ENCODE measurements at places on chromosomes 2 and 18.

DNA sequence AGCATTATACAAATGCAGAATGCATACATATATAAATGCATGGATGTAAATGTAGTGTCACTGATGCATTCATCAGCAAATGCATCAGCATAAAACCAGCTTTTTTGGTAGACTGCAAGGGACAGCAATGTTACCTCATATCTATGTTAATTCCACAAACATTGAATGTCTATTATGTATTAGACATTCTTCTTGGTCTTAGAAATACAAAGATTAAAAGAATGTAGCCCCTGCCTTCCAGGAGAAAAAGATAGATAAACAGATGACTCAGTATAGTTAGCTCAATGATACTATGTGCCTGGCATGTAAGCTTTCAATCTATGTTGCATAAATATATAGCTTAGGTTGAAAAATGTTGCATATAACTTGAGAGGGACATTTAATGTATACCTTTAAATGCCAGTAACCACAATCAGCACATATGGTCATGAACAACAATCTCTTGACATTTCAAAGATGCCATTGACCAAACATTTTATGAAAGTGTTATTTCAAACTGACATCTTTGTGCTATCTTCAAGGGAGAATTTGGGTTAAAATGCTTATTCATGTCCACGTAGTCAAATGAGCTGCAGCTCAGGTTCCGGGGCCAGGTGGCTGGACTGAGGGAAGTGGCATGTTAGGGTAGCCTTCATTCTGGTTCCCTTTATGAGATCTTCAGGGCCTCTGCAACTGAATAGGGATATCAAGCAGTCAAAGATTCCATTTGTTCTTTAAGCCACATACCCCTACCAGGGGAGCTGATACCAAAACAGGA lies 45.2 kb upstream of the GCG start:
- no peak for DNase-seq

DNA sequence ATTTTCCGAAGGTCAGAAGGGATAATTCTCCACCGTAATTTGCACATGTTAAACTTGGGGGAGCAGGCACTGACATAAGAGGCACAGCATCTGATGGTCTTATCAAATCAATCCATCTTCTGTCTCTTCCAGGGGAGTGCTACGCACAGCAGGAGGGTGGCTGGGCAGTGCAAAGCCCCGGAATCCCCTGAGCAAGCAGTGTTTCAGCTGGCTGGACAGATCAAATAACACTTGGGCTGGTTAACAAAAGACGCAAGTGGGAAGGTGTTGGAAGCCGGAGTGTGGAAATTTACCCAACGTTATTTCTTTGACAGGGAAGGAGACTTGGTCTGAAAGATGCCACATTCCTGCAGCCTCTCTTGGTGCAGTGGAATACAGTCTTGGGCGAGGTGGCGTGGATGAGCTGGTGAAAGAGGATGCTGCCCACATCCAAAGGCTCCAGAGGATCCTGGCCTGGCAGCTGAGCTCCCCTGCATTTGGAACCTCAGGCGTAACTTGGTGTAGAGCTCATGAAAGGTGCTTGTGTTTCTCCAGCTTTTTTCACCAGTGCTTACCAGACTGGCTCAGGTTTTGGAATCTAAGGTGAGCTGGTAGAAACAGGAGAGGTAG lies 103.0 kb downstream of the MAPK4 start:
- no peak for DNase-seq

GRCh38 chr18:13574761-13575160 lies 151.6 kb downstream of the FAM210A start:
- DNase-seq, result no peak

DNA sequence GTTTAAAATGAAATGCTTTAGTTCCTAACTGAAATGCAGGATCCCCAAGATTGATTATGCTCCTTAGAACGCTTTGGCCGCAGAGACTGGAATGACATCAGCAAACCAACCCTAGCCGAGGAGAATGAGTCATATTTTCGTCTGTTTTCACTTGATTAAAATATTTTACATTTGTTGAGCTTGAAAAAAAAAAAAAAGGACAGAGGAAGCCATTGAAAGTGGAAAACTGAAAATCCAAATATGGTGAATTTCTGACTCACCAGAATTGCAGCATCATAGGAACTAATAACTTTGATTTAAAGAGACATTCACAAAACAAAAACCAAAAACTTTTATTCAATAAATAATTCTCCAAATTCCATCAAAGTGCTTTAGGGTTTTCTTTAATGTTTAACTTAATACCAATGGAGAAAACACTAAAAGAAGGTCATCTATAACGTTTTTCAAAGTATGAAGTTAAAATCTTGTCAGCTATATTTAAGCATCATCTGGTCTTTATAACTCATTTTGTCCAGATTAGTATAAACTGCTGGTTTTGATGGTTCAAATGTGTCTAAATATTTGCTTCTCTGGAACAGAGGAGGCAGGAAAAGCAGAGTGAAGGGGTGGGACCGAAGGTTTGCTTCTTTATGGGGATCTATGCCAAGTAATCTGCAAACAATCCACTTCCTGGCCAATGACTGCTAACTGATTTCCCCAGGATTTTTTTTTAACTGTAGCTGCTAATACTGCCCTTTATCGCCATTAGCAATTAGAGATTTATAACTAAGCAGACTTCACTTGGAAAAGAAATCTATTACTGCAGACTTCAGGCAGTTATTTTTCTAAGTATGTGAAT lies 30.9 kb upstream of the COL5A2 start:
- DNase-seq, result no peak

- DNase-seq, result no peak
Observed at GRCh38 chr18:63140997-63141777, 178.4 kb downstream of the BCL2 start.

GRCh38 chr2:189109921-189110397 lies 69.6 kb downstream of the COL5A2 start:
- no peak for DNase-seq

DNA sequence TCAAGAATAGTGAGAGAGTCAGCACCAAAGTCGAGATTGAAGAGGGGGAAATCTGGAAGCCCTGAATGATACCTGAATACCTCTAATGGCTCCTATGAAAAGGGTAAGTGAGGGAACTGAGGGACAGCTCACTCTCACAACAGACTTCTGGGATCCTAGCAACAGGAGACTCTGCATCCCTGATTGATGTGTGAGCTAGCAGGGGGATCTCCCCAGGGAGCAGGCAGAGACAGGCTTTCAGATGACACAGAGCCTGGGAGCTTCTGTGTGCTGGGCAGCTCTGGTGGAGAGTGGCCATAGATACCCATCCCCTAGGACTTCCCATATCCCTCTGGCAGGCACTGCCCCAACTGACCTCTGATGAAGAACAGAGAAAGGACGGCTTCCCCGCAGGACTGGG lies 206.2 kb downstream of the EXOC6B start:
- no peak for DNase-seq

GRCh38 chr2:46490521-46491141 lies 11.3 kb downstream of the TMEM247 start:
- no peak for DNase-seq

- DNase-seq, result no peak
Observed at GRCh38 chr2:163644238-163644637, 91.6 kb downstream of the FIGN start.

GRCh38 chr2:205610437-205610836 lies 71.9 kb upstream of the NRP2 start:
- no peak for DNase-seq

GRCh38 chr18:44798433-44799048 lies 117.9 kb downstream of the SETBP1 start:
- peak; percentile 34 for DNase-seq

- no peak for DNase-seq
Observed at GRCh38 chr2:121613774-121614173, 35.5 kb downstream of the CLASP1 start.

DNA sequence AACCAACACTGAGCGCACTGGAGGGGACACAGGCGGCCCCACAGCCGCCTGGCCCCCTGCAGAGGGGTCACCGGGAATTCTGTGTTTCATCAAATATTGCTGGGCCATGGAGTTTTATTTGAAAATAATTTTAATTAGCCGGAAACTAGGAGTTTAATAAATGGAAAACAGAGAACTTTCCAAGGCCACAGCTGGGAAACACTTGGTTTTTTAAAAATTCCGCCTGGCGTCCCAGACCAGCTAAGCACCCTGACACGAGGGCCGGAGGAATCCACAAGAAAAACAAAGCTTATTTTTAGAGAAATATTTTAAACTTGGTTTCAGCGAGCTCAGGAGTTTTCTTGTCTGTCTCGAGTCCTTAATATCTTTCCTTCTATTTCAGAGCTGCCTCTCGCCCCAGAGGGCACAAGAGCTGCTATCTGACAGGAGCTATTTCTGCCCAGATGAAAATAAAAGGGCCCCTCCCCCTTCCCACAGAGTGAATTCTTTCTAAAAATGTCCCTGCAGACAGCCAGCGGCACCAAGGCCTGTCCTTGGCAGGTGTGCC lies 8.2 kb downstream of the ZFP36L2 start:
- no peak for DNase-seq

DNA sequence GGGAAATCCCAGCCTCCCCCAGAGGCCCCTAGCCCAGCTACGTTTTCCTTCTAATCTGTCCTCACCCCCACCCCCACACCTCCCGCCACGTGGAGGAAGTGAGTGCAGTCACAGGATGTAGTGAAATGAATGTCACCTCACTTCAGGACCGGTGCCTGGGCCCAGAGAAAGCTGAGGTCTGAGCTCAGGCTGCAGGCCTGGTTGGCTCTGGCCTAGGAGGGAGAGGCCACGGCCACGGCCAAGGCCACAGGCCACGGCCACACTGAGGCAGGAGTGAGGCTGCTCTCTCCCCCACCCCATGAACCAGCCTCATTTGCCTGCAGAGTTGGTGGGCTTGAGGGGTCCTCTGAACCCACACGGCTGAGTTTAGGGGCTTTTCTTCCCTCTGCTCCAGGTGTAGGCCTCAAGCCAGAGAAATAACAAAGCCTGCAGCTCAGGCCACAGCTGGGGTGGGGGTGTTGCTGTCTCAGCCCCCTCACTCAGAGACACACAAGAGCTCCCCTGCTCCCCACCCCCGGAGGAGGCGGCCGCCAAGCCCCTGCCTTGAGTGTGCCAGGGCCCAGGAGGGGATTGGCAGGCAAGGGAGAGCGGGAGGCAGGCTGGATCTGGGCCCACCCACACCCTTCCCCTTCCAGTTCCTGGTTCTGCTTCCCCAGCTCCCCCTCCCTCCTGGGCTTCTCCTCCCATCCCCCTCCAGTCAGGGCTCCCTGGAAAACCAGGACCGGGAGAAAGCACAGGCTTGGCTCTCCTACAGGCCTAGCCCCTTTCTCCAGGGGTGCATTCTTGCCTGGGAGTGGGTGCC lies 27.0 kb downstream of the DNMT3A start:
- peak; percentile 47 for DNase-seq

DNA sequence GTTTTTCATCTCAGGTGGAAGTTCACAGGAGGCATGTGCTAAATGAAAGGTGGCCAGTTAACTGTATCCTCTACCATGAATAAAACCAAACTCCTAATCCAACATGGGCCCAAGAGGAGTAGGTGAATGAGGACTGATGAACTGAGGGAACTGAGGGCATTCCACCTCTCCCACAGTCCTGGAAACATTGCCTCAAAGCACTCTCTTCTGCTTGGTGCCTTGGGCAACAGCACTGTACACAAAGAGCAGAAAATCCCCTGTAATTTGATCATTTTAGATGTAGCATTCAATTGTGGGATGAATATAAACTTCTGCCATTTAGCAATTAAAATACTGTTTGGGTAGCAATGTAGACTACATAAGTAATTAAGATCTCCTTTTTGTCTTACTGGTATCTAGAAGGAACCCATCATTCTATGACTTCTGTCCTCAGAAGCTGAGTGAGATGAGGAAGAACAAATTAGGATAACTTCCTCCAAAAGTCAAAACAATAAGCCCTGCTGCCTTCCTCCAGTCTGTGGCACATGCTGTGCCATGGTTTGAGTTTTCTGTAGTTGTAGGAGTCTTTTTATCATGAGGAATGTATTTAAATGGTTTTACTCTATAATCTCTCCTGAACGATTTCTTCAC lies 86.7 kb upstream of the ZEB2 start:
- peak; percentile 63 for DNase-seq

DNA sequence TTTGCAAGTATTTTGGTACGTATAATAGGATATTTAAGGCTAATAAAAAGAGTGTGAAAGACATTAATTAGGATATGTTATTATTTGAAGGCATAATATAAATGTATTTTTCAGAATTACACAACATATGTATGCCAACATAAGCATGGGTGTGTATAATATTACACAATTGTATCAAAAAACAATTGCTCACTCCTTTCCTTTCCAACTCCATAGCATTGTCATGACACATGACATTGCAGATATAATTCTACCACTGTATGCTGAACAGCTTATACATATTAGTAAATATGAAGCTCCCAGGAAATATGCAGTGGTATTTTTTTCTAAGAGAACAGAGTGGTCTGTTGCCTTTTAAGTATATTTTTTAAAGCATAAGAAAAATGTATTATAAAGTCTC lies 593.1 kb downstream of the TMX3 start:
- no peak for DNase-seq

GRCh38 chr18:35789543-35789942 lies 182.9 kb upstream of the RMP24 start:
- DNase-seq, result no peak

GRCh38 chr2:23542230-23542789 lies 157.3 kb downstream of the KLHL29 start:
- no peak for DNase-seq

DNA sequence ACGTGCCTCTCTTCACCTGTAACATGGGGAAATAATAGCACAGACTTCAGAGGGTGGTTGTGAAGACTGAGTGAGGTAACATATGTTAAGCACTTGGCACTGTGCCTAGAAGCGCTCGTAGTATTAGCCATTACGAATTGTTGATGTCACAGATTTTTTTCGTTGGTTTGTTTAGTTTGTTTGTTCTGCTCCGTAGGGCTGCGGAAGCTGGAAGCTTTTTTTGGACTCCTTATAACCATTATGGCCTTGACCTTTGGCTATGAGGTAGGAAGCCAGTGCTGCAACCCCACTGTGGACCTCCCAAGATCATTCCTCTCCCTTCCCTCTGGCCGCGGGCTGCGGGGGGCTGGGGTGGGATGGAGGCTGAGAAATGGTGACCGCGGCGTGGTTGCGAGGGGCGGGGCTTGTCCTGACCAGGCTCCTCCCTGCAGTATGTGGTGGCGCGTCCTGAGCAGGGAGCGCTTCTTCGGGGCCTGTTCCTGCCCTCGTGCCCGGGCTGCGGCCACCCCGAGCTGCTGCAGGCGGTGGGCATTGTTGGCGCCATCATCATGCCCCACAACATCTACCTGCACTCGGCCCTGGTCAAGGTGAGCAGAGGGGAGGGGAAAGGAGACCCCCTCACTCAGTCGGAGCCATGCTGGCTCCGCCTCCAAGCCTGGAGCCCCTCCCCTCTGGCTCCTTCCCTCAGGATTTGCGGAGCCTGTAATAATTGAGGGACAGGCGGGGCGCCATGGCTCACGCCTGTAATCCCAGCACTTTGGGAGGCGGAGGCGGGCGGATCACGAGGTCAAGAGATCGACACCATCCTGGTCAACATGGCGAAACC lies 5.5 kb downstream of the SLC11A1 start:
- DNase-seq, result peak; percentile 64

GRCh38 chr2:235041221-235041917 lies 89.6 kb downstream of the SH3BP4 start:
- DNase-seq, result no peak
